Left colon (tissue), 2 donors: ENCODE measurements at places on chromosomes 1 and 21. TPM values are rescaled to one million over a fixed set of nuclear protein-coding genes. Genes with fewer than 3 reads are reported as not detected.

The LAMB3 gene
- total RNA-seq = 85.2 TPM

The ACTL8 gene
- total RNA-seq = not detected

The UQCRHL gene
- 2.2 TPM for total RNA-seq

The CLEC20A gene
- total RNA-seq = not detected

The KRTAP19-3 gene
- total RNA-seq = not detected

The HTR1D gene
- 0.46 TPM for total RNA-seq

The CD5L gene
- total RNA-seq = not detected

The MTARC1 gene
- 35.2 TPM for total RNA-seq

The TNFRSF8 gene
- total RNA-seq = 0.15 TPM

The NTMT2 gene
- not detected for total RNA-seq

The KAZN gene
- 11.4 TPM for total RNA-seq

The B3GALT2 gene
- 0.50 TPM for total RNA-seq

The ACTA1 gene
- not detected for total RNA-seq

The FABP3 gene
- total RNA-seq = 4.8 TPM

The RCC2 gene
- 64.1 TPM for total RNA-seq

The DNASE2B gene
- 1.3 TPM for total RNA-seq

The CAMK1G gene
- total RNA-seq = not detected

The ATP1A2 gene
- 1.8 TPM for total RNA-seq

The PLPPR5 gene
- not detected for total RNA-seq

The LRRC71 gene
- total RNA-seq = not detected

The HORMAD1 gene
- total RNA-seq = 1.7 TPM

The OLFML2B gene
- 4.3 TPM for total RNA-seq

The USH2A gene
- total RNA-seq = under 0.01 TPM

The KCND3 gene
- total RNA-seq = 3.0 TPM

The S100B gene
- 1.0 TPM for total RNA-seq

The CLCA4 gene
- 1,664 TPM for total RNA-seq

The AADACL3 gene
- not detected for total RNA-seq

The GJA9 gene
- 1.2 TPM for total RNA-seq

The PLA2G2F gene
- not detected for total RNA-seq

The CELA2A gene
- total RNA-seq = not detected

The ADGRB2 gene
- total RNA-seq = 0.89 TPM

The HSD3B2 gene
- 16.6 TPM for total RNA-seq

The DCST2 gene
- 1.5 TPM for total RNA-seq

The CRYAA gene
- total RNA-seq = not detected

The SPAG17 gene
- not detected for total RNA-seq

The MNDA gene
- total RNA-seq = 1.2 TPM

The CNN3 gene
- 79.1 TPM for total RNA-seq

The ADGRL2 gene
- 7.2 TPM for total RNA-seq

The GNAI3 gene
- 7.7 TPM for total RNA-seq

The ASPM gene
- total RNA-seq = 6.4 TPM

The CTXND2 gene
- not detected for total RNA-seq

The WDR64 gene
- total RNA-seq = not detected

The RIMS3 gene
- total RNA-seq = 6.4 TPM

The TDRD5 gene
- 0.92 TPM for total RNA-seq
